Cardiac fibroblast (primary cell): ENCODE measurements at places on chromosomes 2 and 18.

DNA sequence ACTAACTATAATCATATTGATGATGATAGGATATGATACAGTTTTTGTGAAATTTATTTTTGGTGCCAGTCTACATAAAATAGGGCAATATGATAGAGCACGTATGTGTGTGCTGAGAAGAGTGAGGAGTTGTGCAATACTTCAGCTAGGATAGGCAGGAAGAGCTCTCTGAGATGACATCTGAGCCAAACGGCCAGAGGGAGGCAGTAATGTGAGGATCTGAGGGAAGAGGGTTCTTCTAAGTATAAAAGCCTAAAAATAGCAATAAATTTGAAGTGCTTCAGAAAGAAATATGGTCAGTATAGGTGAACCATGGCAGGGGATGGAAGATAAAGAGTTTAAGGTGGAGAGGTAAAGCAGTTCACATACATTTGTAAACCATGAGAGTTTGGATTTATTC is 102.5 kb downstream of the OLA1 start:
- DNase-seq, result peak; percentile 37

- peak; percentile 69 for DNase-seq
Measured at GRCh38 chr2:10408649-10409579, 39.2 kb downstream of the ODC1 start.

DNA sequence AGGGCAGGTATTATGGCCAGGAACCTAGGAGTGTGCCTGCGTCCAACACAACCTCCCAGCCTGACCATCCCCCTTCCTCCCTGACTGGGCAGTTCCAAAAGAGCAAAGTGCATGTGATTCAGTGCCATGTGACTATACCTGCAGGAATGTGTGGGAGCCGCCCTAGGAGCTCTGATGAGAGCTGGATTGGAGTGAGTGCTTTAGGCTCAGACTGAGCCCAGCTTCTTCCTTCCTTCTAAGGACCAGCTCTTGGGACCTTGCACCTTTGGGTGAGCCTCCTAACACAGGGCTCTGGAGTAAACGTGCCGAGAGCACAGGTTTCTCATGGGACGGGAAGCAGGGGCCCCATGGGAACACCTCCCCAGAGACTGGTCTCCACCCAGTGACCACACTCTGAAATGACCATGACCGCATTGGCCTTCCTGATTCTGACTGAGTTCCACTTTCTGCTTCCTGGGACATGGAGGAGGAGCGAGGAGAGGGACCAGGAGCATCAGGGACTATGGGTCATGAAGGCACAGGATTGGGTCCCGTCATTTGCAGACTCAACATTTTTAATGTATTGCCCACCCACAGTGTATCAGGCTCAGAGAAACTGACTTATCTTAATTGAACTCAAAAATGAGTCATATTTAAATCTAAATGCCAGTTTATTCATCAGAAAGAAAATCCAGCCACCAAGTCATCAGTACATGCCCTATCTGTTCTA is 87.8 kb upstream of the BCL2L11 start:
- DNase-seq, result no peak

DNA sequence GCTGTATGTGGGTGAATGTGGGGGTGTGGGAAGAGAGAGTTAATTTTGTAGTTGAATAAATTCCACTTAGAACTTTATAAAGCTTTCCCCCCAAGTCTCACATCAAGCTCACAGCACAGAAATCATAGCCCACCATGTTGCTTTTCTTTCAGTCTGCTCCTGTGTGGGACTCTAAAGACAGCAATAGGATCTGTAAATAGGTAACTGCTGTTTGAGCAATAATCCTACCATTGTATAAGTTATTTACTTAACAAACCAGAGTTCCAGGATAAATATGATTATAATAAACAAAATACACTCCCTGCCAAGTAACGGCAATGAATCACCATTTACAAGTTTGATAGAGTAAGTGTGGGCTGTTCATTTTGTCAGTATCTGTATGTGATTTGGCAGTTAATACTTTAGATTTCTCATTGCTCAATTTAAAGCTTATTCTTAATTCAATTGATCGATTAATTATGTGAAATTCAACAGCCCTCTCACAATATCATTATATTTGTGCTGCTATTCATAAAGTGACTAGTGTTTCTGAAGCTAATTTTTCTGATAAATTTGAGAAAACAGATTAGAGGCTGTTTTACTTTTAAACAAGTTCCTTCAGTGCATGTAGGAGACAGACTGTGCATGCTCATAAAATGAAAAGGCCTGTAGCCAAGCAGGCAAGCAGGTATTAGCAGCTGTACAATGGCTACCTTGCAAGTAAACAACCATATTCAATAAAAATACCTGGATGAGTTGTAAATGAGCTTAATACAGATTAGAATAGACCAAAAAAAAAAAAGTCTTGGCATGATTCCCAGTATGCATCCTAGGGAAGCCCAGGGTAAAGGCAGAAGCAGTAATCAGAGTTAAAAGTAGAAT is 142.7 kb downstream of the PDE11A start:
- no peak for DNase-seq

DNA sequence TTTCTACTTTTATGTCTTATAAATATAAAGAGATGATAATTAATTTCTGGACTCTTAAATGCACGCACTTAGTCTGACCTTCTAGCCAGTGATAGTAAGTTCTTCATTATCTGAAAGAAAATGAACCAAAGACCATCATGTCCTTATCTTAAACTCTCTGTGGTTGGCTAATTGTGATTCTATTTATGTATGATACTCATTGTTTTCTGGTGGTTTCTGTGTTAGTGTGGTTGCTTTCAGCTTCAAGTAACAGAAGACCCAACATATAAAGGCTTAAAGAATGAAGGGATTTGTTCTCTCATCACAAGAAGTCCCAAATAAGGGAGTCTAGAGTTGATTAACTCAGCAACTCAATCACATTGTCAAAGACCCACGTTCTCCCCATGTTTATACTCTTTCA is 225.2 kb upstream of the TANK start:
- no peak for DNase-seq

GRCh38 chr2:219775506-219775905 is 148.1 kb downstream of the SLC4A3 start:
- no peak for DNase-seq
